ENCODE measurements at places on chromosomes 12 and 14.
A peak's percentile ranks its signal among the peaks of the same experiment; 100 is the strongest.

DNA sequence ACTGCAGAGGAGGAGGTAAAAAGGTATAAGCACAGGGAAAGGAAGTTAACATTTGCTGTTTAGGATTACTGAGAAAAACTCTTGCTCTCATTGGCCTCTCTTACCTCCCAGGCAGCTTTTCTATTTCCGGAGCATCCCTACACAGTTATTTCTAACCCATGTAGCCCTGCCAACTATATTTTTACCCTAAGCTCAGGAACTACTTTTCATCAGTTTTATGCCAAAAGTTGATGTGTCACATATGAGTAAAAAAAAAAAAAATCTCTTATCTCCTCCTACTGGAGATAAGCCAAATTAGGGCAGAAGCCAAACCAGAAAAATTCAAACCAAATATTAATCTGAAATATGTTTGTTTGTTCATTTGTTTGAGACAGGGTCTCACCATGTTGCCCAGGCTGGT is 34.4 kb upstream of the PSMA6 start:
- H3K4me1 ChIP-seq: no peaks in the 10 kb centered on the region
- H3K4me3 ChIP-seq: no peak overlapping the region
- H3K36me3 ChIP-seq: no peaks in the 10 kb centered on the region
- DNase-seq: no peak

- no peaks in the 10 kb centered on the region for H3K27me3 ChIP-seq
- H3K27ac ChIP-seq: no peak overlapping the region
- H3K4me1 ChIP-seq: no peaks in the 10 kb centered on the region
- H3K36me3 ChIP-seq: no peaks in the 10 kb centered on the region
These were observed 266.8 kb upstream of the CLEC14A start for GRCh38 chr14:38522724-38523123.

GRCh38 chr12:88067301-88067700 is 38.1 kb upstream of the C12orf50 start:
- H3K4me1 ChIP-seq: no peaks in the 10 kb centered on the region
- no peaks in the 10 kb centered on the region for H3K27me3 ChIP-seq
- peaks cover 62% of the 10 kb centered on the region for H3K36me3 ChIP-seq
- DNase-seq: no peak
- no peak overlapping the region for H3K27ac ChIP-seq
- no peak overlapping the region for H3K4me3 ChIP-seq

DNA sequence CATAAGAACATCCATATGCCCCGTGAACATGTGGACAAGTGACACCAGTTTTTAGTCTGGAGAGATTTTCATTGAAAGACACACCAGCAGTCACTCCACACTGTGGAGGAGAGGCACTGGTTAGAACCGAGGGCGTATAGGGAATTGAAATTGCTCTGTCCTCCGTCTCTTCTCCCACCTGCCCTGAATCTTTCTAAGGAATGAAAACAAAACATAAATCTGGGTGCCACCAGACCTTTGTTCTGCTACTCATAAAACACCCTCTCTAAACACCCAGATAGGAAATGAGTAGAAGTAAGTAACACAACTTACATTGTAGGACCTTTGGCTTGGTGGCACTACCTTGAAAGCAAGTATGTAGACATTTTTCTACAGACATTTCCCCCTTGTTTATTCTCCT is 37.1 kb upstream of the STON2 start:
- no peak for DNase-seq
- peak overlapping the region; percentile 87 for H3K4me3 ChIP-seq
- H3K36me3 ChIP-seq: peaks cover 12% of the 10 kb centered on the region
- no peaks in the 10 kb centered on the region for H3K27me3 ChIP-seq

- DNase-seq: no peak
- no peak overlapping the region for H3K4me3 ChIP-seq
- H3K27me3 ChIP-seq: no peaks in the 10 kb centered on the region
- H3K36me3 ChIP-seq: no peaks in the 10 kb centered on the region
These were observed 81.4 kb downstream of the STAB2 start for GRCh38 chr12:103668520-103668919.

GRCh38 chr12:106149096-106149784 is 10.5 kb upstream of the NUAK1 start:
- H3K27ac ChIP-seq: no peak overlapping the region
- DNase-seq: no peak
- no peaks in the 10 kb centered on the region for H3K27me3 ChIP-seq

DNA sequence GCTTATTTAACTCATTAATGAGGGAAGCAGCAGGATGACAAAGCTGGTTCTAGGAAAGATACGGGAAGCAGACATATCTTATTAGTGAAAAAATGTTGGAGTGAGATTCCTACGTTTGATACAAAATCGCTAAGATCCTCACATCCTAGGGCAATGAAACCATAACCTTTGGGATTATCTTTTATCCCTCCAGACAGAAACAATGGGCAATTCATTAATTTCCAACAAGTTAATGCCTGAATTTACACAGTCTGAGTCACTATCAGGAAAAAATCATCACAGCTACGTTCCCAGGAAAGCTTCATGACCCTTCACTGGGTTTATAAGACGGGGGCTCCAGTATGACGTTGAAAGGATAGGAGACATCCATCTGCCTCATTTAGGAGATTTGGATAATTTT is 45.0 kb downstream of the SLC24A4 start:
- no peak for DNase-seq
- H3K4me3 ChIP-seq: no peak overlapping the region
- H3K36me3 ChIP-seq: no peaks in the 10 kb centered on the region
- H3K27ac ChIP-seq: no peak overlapping the region
- H3K4me1 ChIP-seq: no peaks in the 10 kb centered on the region
- peaks cover 2% of the 10 kb centered on the region for H3K27me3 ChIP-seq

GRCh38 chr12:93376436-93377251 is 1.1 kb upstream of the NUDT4 start:
- H3K27ac ChIP-seq: peak overlapping the region; percentile 80
- H3K27me3 ChIP-seq: no peaks in the 10 kb centered on the region
- peaks cover 14% of the 10 kb centered on the region for H3K4me1 ChIP-seq
- no peak overlapping the region for H3K4me3 ChIP-seq

- DNase-seq: no peak
- H3K27ac ChIP-seq: peak overlapping the region; percentile 54
- H3K27me3 ChIP-seq: peaks cover 43% of the 10 kb centered on the region
- H3K4me3 ChIP-seq: no peak overlapping the region
- H3K36me3 ChIP-seq: no peaks in the 10 kb centered on the region
These were observed 42.9 kb downstream of the IQSEC3 start for GRCh38 chr12:109446-109845.

DNA sequence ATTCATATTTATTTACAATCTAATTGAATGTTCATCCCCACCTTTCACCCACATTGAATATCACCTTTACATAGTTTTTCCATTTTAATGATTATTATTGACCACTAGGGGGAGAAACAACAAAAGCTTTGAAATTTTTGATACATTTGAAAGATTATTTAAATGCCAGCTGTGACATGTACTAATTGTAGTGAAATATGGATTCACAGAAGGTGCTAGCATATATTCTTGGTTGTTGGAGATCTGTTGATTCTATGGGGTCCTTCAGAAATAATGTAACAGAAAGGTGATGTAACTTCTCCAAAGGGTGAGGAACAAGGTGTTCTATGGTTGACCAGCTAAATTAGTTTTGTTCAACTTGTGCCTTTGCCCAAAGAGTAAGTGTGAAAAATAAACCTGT is 22.4 kb upstream of the GPR33 start:
- no peak overlapping the region for H3K4me3 ChIP-seq
- H3K4me1 ChIP-seq: no peaks in the 10 kb centered on the region
- no peaks in the 10 kb centered on the region for H3K27me3 ChIP-seq
- no peaks in the 10 kb centered on the region for H3K36me3 ChIP-seq
- DNase-seq: no peak

All from neuronal stem cell (in vitro differentiated cells).